ENCODE measurements at places on chromosomes 1 and 21.

GRCh38 chr1:41673378-41673777, 188.9 kb upstream of the EDN2 start:
- DNase-seq = no peak

GRCh38 chr1:117061986-117062415, 1.9 kb downstream of the TTF2 start:
- DNase-seq = peak; percentile 17

- DNase-seq = no peak
Measured at GRCh38 chr1:3403388-3404231, 50.9 kb upstream of the ARHGEF16 start.

DNA sequence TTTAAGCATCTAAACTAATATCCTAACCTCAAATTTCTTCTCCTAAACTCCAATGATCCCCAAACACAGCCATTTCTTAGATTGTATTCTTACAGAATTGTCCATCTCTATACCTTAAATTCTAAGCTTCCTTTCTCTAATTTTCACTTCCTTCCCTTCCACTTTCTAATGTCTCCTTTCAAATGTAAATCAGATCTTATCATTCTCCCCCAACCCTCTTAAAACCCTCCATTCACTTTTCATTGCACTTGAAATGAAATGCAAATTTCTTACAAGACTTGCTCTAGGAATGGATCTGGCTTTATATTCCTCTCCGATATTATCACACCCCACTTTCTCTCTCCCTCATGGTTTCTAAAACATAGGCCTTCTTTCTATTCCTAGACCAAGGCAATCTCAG, 534.6 kb downstream of the LMO4 start:
- DNase-seq = no peak

DNA sequence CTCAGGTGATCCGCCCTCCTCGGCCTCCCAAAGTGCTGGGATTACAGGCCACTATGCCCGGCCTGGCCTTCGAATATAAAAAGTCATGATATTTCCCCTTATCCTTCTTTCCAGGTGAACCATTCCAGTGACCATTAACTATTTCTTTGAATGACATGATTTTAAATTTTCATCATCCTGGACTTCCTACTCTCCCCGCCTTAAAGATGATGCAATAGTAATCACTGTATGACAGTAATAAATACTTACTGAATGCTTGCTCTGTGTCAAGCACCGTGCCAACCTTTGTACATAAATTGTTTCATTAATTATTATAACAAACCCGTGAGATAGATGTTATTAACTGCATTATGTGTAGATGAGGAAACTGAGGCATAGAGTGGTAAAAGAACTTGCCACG, 19.9 kb upstream of the ATP1A1 start:
- no peak for DNase-seq

DNA sequence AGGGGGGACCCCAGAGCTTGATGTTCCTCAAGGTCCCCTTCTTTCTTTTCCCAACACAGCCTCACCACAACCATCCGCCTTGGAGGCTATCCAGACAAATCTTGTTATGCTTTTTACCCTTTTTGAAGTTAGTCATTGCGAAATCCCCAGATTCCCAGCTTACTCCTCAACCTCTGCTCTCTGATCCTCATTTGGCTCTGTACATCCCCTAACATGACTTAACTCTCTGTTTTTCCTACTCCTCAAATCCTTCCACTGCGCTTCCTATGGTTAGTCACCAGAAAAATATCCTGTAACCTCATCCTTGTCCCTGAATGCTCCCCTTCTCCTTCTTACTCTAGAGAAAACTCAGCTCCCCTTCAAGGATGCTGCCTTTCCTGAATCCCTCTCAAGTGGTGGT, 189.1 kb upstream of the POU3F1 start:
- DNase-seq = no peak

- no peak for DNase-seq
Measured at GRCh38 chr1:118304722-118305359, 119.8 kb upstream of the SPAG17 start.

DNA sequence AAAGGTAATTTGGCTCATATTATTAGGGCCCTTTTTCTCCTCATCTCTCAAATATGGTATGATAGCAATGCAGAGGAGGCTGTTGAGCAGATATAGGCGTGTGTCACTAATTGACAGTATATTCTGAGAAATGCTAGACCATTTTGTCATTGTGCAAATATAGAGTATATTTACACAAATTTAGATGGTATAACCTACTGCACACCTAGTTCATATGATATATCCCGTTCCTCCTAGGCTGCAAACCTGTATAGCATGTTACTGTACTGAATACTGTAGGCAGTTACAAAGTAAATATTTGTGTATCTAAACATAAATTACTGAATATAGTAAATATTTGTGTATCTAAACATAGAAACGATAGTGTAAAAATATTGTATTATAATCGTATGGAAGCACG, 8.6 kb downstream of the ZBTB37 start:
- no peak for DNase-seq

GRCh38 chr21:46051821-46052675, 45.9 kb upstream of the COL6A2 start:
- DNase-seq = no peak

- DNase-seq = no peak
Measured at GRCh38 chr1:212166644-212167043, 118.6 kb upstream of the PPP2R5A start.

DNA sequence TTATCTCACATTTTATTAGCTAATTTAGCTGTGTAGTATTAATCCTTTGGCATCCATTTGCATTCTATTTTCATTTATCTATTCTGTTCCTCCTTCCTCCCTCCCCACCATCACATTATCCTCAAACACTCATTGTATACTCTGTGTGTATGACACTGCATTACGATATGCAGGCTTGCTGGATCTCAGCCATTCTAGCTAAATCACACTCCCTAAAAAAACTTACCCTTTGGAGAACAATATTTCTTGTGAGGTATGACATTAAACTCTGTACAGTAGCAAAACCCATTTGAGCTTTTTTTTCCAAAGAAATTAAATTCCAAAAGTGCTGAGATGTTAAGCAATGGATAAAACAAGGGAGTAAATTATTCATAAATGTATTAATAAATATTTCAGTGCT, 11.4 kb upstream of the RAB3GAP2 start:
- no peak for DNase-seq

DNA sequence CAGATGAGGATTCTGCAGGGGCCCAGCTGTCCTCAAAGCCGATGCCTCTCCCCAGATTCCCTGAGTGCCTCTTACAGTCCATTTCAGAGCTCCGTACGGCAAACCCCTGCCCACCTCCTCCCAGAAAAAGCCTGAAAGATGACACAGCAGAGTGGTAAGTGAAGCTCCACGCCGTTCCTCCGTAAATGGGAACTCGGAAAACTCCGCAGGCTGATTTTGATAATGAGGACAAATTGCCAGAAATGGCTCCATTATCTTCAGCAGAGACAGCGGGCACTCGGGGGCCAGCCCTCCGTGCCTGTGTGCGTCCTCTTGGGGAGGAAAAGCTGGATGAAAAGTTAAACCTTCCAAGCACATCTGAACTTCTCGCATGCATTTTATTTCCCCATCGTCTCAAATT, 81.1 kb downstream of the NPHP4 start:
- no peak for DNase-seq

DNA sequence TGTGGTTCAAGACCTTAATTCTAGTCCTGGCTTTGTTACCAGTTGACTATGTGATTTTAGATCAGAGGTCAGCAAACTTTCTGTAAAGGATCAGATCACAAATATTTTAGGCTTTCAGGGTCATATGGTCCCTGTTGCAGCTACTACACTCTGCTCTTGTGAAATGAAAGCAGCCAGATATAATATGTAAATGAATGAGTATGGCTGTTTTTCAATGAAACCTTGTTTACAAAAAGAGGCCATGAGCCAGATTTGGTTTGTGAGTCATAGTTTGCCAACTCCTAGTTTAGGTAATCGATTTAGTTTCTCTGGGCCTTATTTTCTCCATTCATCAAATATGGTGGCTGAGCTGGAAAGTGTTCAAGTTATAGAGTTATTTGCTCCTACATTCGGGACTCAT, 346.7 kb downstream of the NUF2 start:
- no peak for DNase-seq

DNA sequence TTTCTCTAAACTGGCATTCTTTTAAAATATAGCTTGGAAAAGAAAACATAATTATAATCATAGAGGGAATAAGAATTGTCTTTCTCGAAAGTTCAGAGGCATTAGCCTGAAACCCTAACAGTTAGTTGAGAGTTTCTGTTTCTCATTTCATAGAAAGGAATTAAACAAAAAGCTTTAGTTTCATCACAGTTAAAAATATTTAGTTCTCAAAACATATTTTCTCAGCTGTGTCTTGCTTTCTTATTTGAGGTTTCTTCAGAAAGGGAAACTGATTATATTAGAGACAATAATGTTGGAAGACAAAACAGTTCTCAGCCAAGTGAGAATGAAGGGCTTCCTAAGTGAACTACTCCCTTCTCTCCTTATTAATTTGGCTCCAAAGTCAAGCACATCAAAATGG, 75.4 kb upstream of the C1orf105 start:
- no peak for DNase-seq

DNA sequence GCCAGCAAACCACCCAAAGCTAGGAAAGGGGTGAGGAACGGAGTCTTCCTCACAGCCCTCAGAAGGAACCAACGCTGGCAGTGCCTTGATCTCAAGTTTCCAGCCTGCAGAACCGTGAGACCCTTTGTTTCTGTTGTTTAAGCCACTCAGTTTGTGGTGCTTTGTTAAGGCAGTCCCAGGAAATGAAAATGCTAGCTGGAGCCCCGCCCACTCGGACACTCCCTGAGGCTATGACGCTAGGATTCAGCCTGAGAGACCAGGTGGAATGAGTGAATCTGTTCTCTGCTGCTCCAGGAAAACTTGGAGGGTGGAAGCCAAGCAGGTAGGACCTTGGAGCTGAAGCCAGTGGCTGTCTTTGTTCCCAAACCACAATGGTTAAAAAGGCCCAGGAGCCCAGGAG, 196.5 kb upstream of the POU3F1 start:
- DNase-seq = no peak

DNA sequence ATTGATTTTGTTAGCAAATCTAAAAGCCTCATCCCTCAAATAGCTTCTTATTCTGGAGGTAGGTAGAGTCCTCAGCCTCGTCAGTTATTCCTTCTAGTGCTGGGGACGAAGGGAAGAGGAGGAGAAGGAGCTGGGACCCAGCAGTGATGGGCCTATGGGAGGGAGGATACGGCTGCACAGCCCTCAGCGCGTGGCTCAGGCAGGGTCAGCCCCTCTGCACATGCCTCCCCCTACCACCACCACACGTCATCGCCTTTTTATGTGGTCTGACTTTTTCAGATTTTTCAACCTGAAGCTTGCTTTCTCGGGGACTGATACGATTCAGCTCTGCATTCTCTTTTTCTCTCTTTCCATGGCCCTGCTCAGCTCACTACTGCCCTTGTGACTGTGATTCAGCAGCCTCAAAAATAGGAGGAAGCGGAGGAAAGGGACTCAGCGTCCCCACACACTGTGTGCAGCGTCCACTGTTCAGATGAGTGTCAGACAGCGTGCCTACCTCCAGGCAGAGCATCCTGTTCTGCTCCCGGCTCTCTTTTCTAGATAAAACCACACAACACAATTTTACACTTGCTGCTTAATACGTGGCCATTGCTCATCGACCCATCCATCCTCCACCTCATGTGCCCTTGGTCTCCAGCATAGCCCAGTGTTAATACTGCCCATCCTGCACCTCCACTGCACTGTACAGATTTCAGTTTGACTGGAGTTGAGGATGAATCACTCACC, 827 bp downstream of the OR2B11 start:
- peak; percentile 26 for DNase-seq

GRCh38 chr1:51877434-51878307, 856 bp downstream of the NRDC start:
- DNase-seq = peak; percentile 36

GRCh38 chr1:151773702-151774101, 10.4 kb upstream of the MRPL9 start:
- DNase-seq = no peak
